ENCODE measurements at places on chromosomes 6 and 20. TPM values are rescaled to one million over a fixed set of nuclear protein-coding genes. Genes with fewer than 3 reads are reported as not detected.
A peak's percentile ranks its signal among the peaks of the same experiment; 100 is the strongest.

- no peak for DNase-seq
Observed at GRCh38 chr6:130610303-130610702, 216.9 kb upstream of the SMLR1 start.

DNA sequence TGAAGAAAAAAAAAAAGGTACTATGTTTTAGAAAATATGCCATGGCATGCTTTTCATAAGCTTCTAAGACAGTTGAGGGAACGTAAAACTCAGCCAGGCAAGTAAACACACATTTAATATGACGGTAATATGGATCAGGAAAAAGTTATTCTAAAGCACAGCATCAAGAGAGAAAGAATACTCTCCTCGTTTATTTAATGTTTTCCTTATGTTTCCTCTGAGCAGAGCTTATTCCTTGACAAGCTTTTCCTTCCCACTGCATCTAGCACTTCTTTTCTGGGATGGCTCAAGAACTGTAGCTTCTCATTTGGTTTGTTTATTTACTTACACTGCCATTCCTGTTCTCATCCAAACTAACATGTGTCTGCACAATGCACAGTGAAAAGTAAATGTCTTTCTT is 2.7 kb upstream of the RSPO3 start:
- no peak for DNase-seq

DNA sequence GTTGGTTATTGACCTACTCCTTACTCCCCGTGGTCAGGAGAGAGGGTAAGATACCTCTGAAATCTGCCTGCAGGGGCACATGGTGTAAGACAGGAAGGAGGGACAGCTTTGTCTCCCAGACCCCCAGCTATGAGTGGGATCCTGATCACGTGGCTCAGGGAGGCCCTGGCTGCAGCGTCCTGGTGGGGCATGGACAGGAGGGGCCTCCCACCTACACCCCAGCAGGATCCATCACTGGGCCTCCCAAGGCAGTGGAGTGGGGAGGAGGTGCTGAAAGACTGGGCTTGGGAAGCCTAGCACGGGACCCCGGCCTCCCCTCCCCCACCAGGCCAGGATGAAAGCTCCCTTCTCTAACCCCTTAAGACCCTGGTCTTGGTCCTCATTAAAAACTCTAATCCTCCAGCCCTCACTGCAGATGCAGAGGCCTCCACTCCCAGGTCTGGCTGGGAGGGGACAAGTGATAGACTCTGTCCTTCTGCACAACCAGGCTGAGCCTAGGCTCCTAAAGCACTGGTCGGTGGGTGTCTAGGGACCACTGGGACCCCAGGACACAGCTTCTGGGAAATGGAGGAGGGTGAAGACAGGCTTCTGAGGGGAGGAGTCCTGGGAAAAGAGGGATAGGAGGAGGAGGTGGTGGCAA is 29.6 kb upstream of the VEGFA start:
- DNase-seq = no peak

DNA sequence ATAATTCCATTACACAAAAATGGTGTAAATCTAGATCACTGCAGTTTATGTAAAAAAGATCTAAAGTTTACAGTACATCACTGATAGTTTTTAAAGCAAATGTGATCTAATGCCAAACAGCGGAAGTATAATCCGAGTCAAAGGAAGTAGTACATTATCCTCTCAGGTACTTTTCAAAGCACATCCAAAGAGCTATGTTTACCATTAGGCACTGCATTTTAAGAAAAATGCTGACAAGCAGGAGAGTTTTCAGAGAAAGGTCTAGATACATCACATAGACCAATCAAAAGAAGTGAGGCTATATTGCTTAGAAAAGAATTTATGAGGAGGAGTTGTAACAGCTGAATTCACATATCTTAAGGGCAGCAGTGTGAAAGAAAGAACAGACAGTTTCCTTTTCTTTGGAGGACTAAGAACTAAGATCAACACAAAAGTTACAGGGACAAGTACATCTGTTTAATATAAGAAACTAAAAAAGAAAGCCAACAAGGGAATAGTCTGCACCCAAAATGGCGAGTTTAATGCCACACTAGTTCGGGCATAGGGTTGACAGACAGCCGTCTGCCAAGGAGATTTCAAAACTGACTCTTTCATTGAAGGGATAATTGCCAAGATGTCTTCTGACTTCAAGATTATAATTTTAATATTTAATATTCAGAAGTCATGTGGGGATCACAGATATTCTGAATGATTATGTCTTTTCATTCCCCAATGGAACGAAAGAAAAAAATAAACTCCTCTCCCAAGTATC is 1.4 kb downstream of the ZNF184 start:
- no peak for DNase-seq

TSPYL4 gene
- polyA plus RNA-seq = 60.6 TPM

DNA sequence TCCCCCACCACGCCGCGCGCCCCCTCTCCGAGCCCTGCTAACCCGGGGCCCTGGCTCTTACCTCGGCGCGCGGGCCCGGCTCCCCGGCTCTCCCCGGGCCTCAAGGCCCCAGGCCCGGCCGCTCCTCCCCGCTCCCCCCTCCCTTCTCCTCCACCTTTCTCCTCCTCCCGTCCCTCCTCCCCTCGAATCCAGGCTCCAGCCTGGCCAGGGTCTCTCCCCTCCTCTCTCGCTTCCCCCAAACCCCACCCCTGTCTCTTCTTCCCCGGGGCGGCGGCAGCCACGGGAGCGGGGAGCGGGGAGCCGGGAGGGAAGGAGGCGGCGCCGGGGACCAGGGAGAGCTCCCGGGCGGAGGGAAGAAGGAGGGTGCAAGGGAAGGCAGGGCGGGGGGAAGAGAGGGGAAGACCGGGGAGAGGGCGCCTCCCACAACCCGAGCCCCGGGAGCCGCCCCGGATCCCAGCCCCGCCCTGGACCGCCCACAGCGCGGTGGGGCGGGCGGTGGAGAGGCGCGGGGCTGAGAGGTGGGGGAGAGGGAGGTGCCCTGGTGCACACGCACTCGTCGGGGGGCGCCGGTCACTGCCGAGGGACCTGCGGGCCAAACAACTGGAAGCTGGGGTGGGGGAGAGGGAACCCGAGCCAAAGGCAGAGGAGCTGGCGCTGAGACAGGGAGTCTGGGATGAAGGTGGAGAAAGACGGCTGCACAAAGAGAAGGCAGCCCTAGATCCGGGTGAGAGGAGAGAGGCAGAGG is at the start of gene GABBR1:
Gene GABBR1, minus strand, starts transcription at position 395 of the 745 bp plus-strand sequence. CDS start 798 bp downstream, outside the sequence.
- DNase-seq = peak; percentile 76

- no peak for DNase-seq
Observed at GRCh38 chr6:37806213-37806612, 13.3 kb upstream of the ZFAND3 start.

- no peak for DNase-seq
Observed at GRCh38 chr20:32603046-32603726, 18.1 kb upstream of the NOL4L start.

GRCh38 chr6:75210885-75211739 is 5.3 kb upstream of the COL12A1 start:
- DNase-seq = peak; percentile 59
